ENCODE measurements at places on chromosomes 4 and X. TPM values are rescaled to one million over a fixed set of nuclear protein-coding genes. Genes with fewer than 3 reads are reported as not detected.

Gene OCIAD1
- 215 TPM for total RNA-seq

Gene ENPEP
- total RNA-seq, result 3.3 TPM

DNA sequence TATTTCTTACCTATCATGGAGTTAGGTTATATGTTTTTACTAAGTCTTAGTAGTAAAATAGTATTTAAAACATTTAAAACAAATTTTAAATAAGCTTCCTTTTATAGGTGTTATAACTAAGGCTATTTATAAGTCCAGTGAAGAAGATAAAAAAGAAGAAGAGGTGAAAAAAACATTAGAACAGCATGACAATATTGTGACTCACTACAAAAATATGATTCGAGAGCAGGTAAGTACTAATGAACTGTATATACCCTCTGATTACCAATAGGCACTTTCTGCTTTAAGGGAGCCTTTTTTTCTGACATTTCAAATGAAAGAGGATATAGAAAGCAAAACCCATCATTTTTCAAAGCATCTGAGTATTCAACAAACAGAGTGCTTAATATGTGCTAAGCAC is 76.6 kb downstream of the USO1 start:
- peaks cover 54% of the 10 kb centered on the region for H3K36me3 ChIP-seq
- H3K4me1 ChIP-seq, result no peaks in the 10 kb centered on the region
- H3K27me3 ChIP-seq, result no peaks in the 10 kb centered on the region
- H3K4me3 ChIP-seq, result no peak overlapping the region

GRCh38 chr4:153398713-153399112 is 54.2 kb downstream of the MND1 start:
- no peaks in the 10 kb centered on the region for H3K36me3 ChIP-seq
- H3K4me1 ChIP-seq, result no peaks in the 10 kb centered on the region
- no peak overlapping the region for H3K27ac ChIP-seq
- no peaks in the 10 kb centered on the region for H3K27me3 ChIP-seq

Gene HSFX2
- total RNA-seq, result 0.79 TPM

DNA sequence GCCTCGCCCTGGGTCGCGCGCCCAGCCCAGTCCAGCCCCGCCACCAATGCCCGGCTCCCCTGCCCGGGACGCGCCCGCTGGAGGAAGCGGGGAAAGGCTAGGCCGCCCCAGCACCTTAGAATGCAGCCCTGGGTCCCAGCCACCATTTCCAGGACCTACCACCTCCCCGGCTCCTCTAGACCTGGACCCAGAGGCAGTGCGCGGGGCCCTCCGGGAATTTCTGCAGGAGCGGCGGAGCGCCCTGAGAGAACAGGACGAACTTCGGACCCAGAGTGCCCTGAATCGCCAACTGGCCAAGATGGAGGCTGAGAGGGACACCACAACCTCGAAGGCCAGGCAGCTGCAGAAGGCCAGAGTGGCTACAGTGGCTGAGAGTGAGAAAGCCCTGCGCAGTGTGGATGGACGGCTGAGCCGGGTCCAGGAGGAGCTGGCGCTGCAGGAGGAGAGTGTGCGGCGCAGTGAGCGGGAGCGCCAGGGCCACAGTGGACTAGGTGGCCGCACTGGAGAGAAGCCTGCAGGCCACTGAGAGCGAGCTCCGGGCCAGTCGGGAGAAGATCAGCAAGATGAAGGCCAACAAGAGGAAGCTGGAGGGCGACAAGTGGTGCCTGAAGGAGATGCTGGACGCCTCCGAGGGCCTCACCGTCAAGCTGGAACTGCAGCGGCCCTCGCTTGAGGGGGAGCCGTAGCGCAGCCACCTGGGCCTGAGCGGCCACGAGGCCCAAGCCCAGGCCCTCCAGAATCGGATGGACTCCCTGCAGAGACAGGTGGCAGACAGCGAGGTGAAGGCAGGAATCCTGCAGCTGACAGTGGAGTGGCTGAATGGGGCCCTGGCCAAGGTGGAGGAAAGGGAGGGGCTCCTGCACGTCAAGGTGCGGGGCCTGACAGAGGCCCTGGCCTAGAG is 15.5 kb downstream of the SMIM10L2A start:
- H3K4me1 ChIP-seq, result no peaks in the 10 kb centered on the region
- no peaks in the 10 kb centered on the region for H3K36me3 ChIP-seq
- no peak for DNase-seq
- H3K27ac ChIP-seq, result no peak overlapping the region
- H3K27me3 ChIP-seq, result no peaks in the 10 kb centered on the region

- H3K4me3 ChIP-seq, result no peak overlapping the region
- DNase-seq, result peak; percentile 79
- H3K27ac ChIP-seq, result peak overlapping the region; percentile 90
- no peaks in the 10 kb centered on the region for H3K27me3 ChIP-seq
- H3K36me3 ChIP-seq, result no peaks in the 10 kb centered on the region
- peaks cover 45% of the 10 kb centered on the region for H3K4me1 ChIP-seq
Observed at GRCh38 chr4:119046263-119046662, 89.4 kb upstream of the MYOZ2 start.

DNA sequence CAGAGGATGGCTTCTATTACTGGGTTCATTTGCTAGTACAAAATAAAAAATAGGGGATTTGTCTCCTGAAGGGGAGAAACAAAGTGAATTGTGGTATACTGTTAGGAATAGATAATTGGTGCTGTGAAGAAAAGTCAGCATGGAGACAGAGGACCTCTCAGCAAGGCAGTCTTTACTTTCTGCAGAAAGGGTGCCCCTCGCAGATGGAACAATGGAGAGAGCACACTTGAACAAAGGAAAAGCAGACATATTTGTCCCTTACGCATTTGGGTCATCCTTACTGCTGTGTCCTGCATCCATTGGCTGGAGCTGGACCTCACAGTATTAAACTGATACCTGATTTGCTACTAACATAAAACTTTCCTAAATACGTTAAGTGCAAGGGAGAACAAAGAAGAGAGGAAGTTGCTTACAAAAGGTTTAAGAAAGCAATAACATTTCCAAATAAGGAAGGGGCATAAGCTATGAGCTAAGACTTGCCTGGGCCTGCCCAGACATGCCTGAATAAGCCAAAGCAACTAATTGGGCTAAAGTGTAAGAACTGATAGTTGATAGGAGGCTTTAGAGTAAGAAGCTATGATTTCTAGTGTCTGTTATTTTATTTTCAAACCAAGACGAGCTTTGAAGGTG is 83.8 kb downstream of the CCKAR start:
- no peak overlapping the region for H3K27ac ChIP-seq
- H3K4me1 ChIP-seq, result peaks cover 4% of the 10 kb centered on the region
- H3K27me3 ChIP-seq, result no peaks in the 10 kb centered on the region
- H3K36me3 ChIP-seq, result peaks cover 6% of the 10 kb centered on the region
- DNase-seq, result no peak

DNA sequence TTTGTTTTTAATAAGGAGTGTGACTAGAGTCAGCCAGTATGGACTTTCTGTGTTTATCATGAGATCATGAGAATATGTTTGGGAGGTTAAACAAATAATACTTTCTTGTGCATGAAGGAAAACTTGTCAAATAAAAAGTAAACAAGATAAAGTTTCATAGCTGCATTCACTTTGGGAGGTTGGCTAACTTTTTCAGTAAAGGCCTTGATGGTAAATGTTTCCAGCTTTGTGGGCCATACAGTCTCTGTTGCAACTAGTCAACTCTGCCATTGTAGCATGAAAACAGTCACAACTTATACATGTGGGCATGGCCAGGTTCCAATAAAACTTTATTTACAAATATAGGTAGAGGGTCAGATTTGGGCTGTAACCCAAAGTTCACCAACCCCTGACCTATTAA is 150.4 kb downstream of the MID1 start:
- no peak overlapping the region for H3K27ac ChIP-seq
- DNase-seq, result no peak
- no peaks in the 10 kb centered on the region for H3K4me1 ChIP-seq
- peaks cover 5% of the 10 kb centered on the region for H3K36me3 ChIP-seq
- no peaks in the 10 kb centered on the region for H3K27me3 ChIP-seq

Gene TBCK
- total RNA-seq, result 15.7 TPM

DNA sequence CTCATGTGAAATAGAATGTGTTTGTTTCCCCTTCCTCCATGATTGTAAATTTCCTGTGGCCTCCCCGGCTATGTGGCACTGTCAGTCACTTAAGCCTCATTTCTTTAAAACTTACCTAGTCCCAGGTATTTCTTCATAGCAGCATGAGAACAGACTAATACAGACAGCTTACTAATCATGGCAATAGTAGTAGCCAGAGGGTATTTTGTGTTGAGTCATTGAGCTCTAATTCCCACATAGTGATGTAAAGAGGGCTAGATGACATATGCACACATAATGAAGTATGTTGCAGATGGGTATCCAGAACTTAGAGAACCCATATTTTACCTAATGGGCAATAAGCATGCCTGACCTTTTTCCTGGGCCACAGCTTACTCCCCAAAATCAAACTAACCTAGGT is 1197.2 kb downstream of the PCDH7 start:
- no peak overlapping the region for H3K4me3 ChIP-seq
- no peak overlapping the region for H3K27ac ChIP-seq
- no peaks in the 10 kb centered on the region for H3K4me1 ChIP-seq
- no peak for DNase-seq
- no peaks in the 10 kb centered on the region for H3K27me3 ChIP-seq

Gene RAI2
- 13.9 TPM for total RNA-seq

- DNase-seq, result no peak
- H3K4me1 ChIP-seq, result no peaks in the 10 kb centered on the region
- H3K27ac ChIP-seq, result no peak overlapping the region
- no peak overlapping the region for H3K4me3 ChIP-seq
Observed at GRCh38 chr4:182213004-182213403, 30.2 kb upstream of the TENM3 start.

- no peak for DNase-seq
- no peaks in the 10 kb centered on the region for H3K27me3 ChIP-seq
- no peaks in the 10 kb centered on the region for H3K36me3 ChIP-seq
- no peaks in the 10 kb centered on the region for H3K4me1 ChIP-seq
Observed at GRCh38 chr4:183469285-183469684, 24.8 kb downstream of the CDKN2AIP start.

GRCh38 chr4:152709675-152710438 is 30.1 kb upstream of the TMEM154 start:
- no peak overlapping the region for H3K4me3 ChIP-seq
- H3K27ac ChIP-seq, result no peak overlapping the region
- H3K27me3 ChIP-seq, result no peaks in the 10 kb centered on the region
- no peak for DNase-seq

- no peak overlapping the region for H3K4me3 ChIP-seq
- H3K27me3 ChIP-seq, result no peaks in the 10 kb centered on the region
Observed at GRCh38 chr4:3302173-3302785, 9.5 kb downstream of the RGS12 start.
